ENCODE measurements at places on chromosomes 2 and 18.
A peak's percentile ranks its signal among the peaks of the same experiment; 100 is the strongest.

- no peak for DNase-seq
Observed at GRCh38 chr18:37299471-37300304, 265.9 kb downstream of the CELF4 start.

DNA sequence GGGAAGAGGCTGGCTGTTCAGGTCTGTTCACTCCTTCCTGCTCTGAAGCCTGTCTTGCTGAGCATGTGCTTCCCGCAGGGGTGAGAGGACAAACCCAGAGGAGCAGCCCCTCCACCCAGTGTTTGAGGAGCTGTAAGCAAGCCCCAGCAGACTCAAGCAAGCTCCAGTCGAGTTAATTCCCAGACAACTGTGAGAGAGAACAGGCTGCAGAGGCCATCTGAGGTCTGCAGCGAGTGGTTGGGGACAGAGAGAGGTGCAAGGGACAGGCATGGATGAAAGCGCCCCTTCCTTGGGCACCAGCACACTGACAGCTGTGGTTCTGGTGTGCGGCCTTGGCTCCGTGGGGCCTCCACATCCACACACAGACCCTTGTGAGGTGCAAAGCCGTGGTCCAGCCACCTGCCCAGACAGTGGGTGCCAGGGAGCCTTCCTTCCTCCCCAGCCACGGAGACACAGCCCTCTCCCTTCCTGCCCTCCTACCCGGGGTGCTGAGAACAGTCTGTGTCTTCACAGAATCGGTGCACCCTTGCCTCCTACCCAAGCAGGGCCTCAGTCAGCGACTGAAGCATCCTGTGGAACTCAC is 36.2 kb downstream of the MAL start:
- no peak for DNase-seq

- DNase-seq = no peak
Observed at GRCh38 chr2:188219541-188219940, 72.1 kb upstream of the GULP1 start.

- no peak for DNase-seq
Observed at GRCh38 chr2:159224061-159224813, 62.3 kb downstream of the WDSUB1 start.

DNA sequence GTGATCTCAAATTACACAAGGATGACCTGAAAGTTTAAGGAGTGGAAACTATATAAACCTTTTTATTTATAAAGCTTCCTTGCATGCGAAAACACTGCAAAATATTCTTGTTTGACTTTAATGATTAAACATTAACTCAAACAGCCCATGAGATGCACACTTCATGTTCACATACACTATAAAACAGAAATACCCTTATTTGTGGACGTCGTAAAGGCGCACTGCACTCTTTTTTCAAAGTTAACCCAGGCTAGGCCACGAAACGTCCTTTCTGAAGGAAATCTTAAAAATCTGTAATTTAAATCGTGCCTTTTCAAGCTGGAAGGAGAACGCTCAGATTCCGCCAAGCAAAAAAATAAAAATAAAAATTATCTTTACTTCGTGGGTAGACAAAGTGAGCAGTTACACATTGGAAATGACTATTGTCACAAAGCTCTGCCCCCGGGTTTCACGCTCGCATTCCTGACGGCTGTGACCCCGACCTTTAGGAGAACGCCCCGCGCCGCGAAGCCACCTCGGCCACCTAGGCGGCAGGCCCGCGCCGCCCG is 728 bp downstream of the FAM168B start:
- DNase-seq = peak; percentile 55

- DNase-seq = no peak
Observed at GRCh38 chr18:9861157-9861556, 24.6 kb upstream of the TXNDC2 start.

GRCh38 chr2:3432067-3432466 is 52.6 kb downstream of the TRAPPC12 start:
- no peak for DNase-seq

GRCh38 chr2:149630445-149630844 is 42.9 kb upstream of the MMADHC start:
- DNase-seq = no peak

Measured in activated CD4-positive, alpha-beta T cell treated with anti-CD3 and anti-CD28 coated beads for 48 hours (primary cell).